ENCODE measurements at places on chromosomes 4 and X.

DNA sequence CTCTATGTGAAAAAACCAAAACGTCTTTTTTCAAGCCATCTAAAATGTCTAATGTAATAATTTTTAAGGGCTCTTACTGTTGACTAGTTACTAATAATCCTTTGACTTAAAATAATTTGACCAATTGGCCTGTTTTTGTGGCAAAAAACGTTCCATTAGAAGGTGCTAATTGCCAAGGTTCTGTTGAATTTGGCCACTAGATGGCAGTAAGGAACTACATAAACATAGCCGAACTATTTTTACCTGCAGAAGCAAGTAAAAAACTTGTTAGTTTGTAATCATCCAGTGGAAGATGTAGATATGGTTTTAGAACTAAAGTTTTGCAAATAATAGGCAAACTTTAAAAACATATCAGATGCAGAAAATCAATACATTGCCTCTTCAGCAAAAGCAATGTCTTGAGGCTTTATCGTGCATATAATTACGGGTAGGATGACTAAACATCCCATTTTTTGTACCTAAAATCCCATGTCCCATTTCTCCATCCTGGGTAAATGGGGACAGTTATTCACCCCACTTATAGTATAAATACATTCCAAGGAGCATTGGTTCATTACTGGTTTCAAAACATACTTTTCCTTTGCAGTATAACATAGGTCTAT, 57.6 kb downstream of the PROM1 start:
- DNase-seq: no peak

DNA sequence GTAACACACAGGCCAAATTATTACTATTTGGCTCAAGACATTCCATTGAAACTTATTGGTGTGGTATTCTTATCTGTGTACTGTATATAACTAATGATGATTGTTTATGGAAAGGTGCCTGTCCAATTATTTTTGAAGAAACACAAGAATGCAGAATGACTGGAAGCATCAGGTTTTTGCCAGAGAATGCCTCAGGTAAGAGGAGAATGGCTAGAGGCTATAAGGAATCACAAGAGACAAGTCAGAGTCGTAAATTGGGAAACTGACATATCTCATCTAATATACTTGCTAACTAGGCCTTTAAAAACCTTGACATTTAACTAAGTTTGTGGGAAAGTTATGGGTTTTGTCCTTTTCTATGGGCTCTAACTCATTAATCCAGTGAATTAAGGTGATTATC, 69.3 kb upstream of the TTC29 start:
- DNase-seq: no peak

- DNase-seq: no peak
Measured at GRCh38 chr4:137378393-137378792, 153.9 kb downstream of the PCDH18 start.

DNA sequence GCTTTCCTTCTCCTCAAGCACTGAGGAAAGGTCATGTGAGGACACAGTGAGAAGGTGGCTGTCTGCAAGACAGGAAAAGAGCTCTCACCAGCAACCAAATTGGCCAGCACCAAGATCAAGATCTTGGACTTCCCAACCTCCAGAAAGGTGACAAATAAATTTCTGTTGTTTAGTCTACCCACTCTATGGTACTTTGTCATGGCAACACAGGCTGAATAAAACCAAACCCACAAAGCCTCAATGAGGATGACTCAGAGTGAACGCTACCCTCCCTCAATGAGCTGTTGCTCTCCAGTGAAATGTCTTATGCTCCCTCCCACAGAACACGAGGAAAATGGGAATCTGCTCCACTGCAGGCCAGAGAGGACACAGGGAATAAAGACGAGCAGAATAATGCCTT, 244.1 kb downstream of the RAB28 start:
- DNase-seq: no peak

DNA sequence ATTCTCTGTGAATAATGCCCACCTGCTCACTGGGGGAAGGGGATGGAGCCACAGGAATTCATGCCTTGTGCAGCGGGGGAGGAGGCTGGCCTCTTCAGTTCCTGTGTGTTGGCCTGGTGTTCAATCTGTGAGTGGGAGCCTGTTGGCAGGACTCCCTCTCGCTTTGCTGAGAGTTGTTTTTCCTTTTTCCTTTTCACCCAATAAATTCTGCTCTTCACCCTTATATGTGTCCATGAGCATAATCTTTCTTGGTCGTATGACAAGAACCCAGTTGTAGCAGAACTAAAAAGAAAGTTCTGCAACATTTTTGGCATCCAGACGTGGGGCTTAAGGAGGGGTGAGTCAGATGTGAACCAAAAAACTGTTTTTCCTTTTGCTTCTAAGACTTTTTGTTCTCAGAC, 235.2 kb upstream of the HDX start:
- no peak for DNase-seq

DNA sequence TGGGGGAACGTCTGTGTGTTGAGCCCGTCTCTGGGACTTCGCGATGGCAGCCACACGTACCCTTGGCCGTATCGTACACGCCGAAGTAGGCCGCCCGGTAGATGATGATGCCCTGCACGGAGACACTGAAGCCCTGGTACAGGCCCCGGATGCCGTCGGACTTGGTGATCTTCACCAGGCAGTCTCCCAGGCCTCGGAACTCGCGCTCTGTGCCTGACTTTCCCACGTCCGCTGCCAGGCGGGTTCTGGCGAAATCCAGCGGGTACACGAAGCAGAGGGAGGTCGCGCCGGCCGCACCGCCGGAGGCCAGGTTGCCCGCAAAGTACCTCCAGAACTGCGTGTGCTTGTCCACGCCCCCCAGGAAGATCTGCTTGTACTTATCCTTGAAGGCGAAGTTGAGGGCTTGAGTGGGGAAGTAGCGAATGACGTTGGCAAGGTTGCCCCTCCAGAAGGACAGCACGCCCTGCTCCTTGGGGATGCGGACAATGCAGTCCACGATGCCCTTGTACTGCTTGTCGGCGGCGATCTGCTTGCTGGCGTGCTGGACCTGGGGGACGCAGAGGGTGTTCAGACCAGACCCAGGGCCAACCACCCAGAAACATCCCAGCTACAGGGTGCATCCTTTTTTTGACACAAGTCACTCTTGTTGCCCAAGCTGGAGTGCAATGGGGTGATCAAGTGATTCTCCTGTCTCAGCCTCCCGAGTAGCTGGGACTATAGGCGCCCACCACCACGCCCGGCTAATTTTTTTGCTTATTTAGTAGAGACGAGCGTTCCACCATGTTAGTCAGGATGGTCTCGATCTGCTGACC, 2.5 kb downstream of the SLC25A6 start:
- DNase-seq: peak; percentile 15

DNA sequence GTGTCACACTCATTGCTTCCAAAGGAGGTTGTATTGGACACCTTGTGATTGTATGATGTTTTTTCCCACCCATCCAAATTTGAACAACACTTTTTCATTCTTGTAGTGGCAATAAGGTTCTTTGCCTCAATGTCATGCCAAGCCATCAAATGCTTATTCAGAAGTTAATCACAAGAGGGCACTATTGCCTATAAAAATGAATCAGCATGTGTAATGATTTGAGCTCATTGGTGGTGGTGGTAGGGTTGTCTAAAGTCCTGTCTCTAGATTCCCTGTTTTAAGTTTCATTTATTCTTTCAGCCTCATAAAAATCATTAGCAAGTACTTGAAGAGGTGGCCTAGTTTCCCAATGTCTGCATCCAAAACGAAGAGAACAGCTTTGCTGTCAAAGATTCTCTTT, 37.0 kb downstream of the IRS4 start:
- DNase-seq: no peak

DNA sequence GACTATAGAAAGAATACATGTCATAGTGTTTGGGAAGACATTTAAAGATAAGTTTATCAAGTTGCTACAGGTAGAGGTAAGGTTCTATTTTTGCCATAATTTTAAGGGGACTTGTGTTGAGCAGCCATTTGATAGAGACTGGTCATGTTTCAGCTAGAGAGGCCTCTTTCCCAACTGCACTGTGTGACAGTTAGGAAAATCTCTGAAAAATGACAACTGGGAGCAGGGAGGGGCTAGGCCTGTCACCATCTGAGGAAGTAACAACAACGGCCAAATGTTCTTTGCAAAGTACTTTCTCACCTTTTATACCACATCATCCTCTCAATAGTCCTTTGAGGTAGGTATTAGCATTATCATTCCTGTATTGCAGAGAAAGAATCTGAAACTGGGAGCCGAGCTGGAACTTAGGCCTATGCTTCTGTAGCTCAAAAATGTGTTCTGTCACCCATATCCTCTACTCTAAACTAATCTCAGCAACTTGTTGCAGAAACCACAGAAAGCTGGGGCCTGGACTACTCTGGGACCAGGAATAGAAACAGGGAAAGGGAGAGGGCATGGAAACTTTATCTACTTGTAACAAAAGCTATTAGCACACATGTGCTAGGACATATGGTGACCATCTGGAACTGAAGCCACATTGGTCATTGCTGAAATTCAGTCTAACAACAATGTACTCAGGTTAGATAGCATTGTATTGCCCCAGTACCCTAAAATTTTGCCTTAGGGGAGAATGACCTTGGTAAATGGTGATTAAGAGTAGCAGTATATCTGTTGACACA, 198.9 kb downstream of the MID1IP1 start:
- DNase-seq: no peak

DNA sequence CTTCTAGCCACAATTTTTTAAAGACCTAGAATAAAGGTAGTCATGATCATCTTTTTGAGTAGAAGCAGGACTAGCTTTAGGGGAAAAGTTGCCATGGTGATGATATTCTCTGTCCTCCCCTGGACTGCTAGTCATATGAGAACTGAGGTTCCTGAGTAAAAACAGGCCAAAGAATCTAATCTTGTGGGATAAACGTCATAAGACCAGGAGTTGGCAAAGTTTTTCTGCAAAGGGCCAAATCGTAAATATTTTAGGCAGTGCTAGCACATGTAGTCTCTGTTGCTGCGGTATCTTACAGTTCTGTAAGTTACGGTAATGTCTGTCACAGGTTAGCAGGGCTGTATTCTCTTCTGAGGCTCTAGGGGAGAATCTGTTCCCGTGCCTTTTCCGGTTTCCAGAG, 3.4 kb downstream of the PRPS2 start:
- no peak for DNase-seq

DNA sequence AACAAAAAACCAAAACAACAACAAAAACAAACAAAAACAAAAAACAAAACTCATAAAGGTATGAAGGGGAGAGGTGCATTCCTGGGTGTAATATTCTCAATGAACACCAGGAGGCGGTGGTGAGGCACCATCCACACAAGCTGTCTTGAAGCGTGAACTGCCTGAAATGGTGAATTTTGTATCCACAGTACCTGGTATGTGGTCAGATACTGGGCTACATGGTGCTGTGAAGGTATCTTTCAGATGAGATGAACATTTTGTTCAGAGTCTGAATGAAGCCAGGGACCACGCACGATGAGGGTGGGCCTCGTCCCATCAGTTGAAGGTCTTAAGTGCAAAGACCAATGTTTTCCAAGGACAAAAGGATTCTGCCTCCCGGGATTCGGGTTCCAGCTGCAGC, 58.5 kb downstream of the ASMT start:
- DNase-seq: peak; percentile 54

GRCh38 chr4:16503421-16504100, 277.3 kb upstream of the TAPT1 start:
- no peak for DNase-seq

DNA sequence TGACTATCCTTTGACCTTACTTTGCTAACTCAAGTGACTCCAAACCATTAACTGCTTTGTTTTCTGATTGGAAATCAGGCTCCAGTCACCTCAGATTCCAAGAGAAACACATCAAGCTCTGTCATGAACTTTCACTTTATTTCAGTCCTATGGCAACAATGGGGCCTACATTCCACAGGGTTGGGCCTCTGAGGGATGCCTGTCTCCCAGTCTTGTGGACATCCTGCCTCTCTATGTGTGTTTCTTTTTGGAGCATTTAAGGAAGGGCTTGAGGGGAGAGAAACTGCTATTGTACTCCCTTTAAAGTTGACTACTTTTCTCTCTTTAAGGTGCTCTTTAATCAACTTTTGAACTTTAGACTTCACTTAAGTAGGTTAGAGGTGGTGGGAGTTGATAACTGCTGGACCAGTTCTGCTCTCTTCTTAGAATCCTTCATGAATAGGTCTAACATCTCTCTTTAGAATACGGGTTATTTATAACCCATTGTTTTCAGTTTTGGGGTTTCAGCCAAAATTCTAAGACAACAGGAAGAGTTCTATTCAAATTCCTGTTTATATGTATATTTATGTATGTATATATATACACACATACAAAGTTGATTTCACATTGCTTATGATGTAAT, 274.3 kb upstream of the NR3C2 start:
- no peak for DNase-seq

DNA sequence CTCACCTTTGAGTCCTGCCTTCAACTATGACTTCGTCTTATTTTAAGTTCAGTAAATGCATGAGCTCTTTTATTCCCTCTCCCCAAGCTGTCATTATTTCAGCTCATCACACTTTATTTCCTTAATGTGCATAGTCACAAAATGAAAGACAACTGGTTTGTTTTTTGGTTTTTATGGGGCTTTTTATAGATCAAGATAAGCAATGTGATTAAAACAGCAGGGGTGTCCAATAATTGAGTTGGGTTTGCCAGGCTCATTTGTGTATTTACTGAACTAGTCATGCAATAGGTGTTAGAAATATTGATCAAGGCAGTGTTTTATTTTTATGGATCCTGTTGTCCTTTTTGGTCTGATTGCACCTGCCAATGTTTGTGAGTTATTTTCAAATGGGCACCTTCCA, 102.2 kb downstream of the FRMPD4 start:
- DNase-seq: no peak

GRCh38 chrX:10756441-10756840, 136.1 kb upstream of the MID1 start:
- no peak for DNase-seq

- DNase-seq: no peak
Measured at GRCh38 chrX:130696542-130696941, 206.5 kb downstream of the ENOX2 start.

DNA sequence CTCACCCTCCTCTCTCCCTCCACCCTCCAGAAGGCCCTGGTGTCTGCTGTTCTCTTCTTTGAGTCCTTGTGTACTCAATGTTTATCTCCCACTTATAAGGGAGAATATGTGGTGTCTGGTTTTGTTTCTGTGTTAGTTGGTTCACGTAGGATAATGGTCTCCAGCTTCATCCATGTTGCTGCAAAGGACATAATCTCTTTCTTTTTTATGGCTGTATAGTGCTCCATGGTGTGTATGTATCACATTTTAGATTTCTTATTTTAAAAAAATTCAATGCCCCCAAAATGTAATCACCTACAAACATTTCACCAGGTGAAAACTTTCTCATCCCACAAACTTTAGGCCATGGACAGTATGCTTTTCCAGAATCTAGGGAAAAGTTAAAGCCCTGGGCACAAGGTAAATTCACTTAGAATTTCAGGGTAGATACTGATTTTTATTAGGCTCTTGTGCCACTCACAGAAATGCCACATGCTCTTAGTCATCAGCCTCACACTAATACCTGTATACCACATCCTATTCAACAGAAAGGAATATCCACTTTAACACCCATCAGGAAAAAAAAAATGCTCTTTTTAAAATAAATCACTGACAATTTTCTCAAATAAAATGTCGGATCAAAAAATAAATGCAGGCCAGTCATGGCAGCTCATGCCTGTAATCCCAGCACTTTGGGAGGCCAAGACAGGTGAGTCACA, 104.8 kb upstream of the ENPP6 start:
- no peak for DNase-seq

GRCh38 chrX:118523920-118524319, 28.3 kb downstream of the DOCK11 start:
- DNase-seq: peak; percentile 64
